ENCODE measurements at places on chromosomes 11 and 22.
A peak's percentile ranks its signal among the peaks of the same experiment; 100 is the strongest.

DNA sequence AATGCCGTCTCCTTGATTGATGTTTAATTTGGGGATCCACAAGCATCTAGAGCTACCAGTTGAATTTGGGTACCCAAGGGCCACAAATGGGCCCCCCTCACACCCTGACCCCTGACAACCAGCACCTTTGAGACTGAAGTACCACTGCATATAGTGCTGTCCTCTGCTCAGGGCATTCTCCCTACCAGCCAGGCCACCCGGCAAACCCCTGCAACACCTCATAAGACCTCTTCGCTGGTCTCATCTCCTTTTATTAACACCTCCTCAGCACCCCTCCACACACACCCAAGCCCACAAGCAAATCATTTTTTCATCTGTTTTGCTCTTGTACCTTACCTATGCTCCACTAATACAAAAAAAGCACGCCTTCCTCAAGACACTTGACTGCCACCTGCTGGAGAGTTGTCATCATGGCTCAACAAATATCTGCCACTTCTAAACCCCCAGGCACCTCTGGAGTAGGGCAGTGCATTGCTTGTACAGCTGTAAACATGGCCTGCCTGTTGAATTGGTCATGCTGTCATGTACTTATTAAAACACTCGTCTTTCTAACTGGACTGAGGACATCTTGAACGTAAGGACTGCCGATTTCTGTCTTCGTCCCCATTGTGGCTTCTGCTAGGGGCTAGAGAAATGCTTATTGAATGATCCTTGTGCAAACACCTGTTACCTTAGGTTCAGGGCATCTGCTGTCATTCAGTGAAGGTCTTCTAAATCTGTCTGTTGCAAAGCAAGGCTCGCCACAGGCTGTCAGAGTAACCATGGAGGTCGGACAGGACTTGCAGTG lies 66.5 kb downstream of the BMAL1 start:
- DNase-seq, result peak; percentile 77

- DNase-seq, result no peak
These were observed 8.0 kb downstream of the TMEM86A start for GRCh38 chr11:18706330-18707243.

GRCh38 chr11:64444838-64445441 lies 86.0 kb downstream of the RPS6KA4 start:
- DNase-seq, result no peak

GRCh38 chr22:39428597-39429071 lies 28.2 kb upstream of the MGAT3 start:
- no peak for DNase-seq

- DNase-seq, result peak; percentile 88
These were observed 12.7 kb upstream of the ARHGEF17 start for GRCh38 chr11:73295241-73295995.

DNA sequence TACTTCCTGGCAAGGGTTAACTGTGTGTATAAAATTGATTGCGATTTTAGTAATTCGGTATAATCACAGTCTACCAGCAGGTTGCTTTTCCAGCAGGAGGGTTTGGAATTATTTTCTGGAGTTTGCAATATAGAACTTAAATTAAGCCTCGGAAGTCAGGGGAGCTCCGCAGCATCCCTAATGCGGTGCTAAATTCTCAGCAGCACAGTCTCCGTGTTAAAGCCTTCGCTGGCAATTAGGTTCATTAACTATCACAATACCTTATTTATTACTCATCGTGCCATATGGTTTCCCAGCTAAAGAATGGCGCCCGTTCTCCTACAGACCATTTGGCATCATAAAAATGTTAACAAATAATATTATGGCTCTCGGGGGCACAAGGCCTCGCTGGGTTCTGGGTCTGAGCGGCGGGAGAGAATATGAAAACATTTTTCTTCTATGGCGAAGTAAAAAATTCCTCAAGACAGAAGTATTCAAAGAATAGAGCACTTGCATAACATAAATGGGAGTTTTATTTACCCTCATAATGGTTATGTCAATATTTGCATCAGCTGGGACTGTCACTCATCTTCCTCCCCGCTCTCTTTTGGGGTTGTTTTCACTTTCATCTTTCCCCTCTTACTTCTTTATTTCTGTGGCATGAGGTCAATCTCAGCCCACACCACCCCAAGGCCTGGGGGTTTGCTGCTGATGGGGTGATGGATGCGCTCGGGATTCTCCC lies 28.1 kb upstream of the ZBTB16 start:
- DNase-seq, result peak; percentile 57

DNA sequence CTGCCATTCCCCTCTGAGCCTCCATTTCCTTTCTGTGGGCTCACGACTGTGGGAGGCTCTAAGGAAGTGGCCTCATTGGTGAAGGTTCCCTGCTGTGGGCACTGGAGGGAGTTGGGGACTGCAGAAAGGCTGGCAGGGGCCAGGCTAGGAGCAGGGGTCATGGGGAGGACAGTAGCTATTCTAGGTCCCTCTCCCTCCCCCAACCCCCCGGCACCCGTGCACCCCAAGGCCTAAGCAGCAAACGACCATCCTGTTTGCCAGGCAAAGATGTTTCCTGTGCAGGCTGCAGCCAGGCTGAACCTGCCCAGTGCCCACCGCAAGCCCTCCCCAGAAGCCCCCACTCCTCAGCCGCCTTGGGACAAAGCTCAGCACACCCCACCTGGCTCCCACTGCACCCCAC lies 189.4 kb downstream of the MN1 start:
- no peak for DNase-seq

- DNase-seq, result no peak
These were observed 54.0 kb downstream of the PRR5L start for GRCh38 chr11:36350137-36350513.

- DNase-seq, result peak; percentile 40
These were observed 500 bp upstream of the ADSL start for GRCh38 chr22:40345815-40346184.

GRCh38 chr11:108703916-108704315 lies 39.0 kb downstream of the DDX10 start:
- no peak for DNase-seq

DNA sequence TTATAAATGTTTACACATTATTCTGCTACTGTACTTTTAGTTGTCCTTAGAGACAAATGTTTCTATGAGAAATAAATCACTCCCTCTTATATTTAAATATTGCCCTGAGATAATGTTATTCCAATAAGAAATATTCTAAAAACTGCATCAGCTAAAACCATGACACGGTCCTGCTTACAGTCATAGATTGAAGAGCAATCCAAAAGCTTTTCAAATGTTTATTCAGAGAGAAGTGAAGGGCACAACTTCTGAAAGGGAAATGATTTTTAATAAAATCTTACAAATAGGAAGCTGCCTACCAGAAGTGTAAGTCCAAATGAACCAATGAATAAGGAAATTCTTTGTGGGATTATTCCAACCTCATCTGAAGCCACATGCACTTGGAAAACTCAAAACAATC lies 49.2 kb downstream of the STK33 start:
- DNase-seq, result no peak

GRCh38 chr22:20239676-20240446 lies 28.3 kb downstream of the RTN4R start:
- no peak for DNase-seq

GRCh38 chr11:65584723-65585171 lies 8.9 kb downstream of the EHBP1L1 start:
- DNase-seq, result no peak

DNA sequence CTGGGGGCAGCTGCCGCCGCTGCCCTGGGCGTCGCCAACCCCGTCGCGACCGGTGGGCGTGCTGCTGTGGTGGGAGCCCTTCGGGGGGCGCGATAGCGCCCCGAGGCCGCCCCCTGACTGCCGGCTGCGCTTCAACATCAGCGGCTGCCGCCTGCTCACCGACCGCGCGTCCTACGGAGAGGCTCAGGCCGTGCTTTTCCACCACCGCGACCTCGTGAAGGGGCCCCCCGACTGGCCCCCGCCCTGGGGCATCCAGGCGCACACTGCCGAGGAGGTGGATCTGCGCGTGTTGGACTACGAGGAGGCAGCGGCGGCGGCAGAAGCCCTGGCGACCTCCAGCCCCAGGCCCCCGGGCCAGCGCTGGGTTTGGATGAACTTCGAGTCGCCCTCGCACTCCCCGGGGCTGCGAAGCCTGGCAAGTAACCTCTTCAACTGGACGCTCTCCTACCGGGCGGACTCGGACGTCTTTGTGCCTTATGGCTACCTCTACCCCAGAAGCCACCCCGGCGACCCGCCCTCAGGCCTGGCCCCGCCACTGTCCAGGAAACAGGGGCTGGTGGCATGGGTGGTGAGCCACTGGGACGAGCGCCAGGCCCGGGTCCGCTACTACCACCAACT lies 1.0 kb downstream of the FUT4 start:
- peak; percentile 43 for DNase-seq

DNA sequence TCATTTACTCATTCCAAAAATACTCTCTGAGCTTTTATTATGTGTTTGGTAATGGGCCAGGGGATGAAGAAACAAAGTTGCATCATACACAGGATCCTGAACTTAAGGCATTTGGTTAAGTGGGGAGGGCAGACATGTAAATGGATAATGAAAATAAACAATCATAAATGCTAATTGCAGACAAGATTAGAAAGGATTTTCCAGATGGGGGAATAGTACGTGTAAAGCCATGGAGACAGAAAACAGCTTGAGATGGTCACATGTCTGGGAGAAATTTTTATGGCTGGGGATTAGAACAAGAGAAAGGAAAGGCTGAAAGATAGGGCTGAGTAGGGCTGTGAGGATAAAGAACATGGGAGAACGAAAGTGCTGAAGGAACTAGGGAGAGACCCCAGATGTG lies 534.3 kb upstream of the LARGE1 start:
- no peak for DNase-seq

DNA sequence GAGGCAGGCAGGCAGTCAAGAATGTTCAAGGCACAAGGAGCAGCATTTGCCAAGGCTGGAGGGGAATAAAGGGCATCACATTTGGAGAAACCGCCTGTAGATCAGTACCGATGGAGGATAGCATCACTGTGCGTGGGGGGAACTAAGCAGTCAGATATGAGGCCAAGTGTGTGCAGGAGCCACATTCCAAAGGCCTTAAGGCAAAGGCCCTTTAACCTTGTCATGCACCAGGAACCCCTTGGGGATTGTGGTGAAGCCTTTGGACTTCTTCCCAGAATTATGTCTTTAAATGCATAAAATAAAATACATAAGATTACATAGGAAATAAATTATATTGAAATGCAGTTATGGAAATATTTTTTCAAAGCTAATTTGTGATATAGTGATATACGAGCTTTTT lies 532.1 kb downstream of the BUD13 start:
- DNase-seq, result no peak

- DNase-seq, result no peak
These were observed 150.2 kb downstream of the BRD1 start for GRCh38 chr22:49677495-49677889.

DNA sequence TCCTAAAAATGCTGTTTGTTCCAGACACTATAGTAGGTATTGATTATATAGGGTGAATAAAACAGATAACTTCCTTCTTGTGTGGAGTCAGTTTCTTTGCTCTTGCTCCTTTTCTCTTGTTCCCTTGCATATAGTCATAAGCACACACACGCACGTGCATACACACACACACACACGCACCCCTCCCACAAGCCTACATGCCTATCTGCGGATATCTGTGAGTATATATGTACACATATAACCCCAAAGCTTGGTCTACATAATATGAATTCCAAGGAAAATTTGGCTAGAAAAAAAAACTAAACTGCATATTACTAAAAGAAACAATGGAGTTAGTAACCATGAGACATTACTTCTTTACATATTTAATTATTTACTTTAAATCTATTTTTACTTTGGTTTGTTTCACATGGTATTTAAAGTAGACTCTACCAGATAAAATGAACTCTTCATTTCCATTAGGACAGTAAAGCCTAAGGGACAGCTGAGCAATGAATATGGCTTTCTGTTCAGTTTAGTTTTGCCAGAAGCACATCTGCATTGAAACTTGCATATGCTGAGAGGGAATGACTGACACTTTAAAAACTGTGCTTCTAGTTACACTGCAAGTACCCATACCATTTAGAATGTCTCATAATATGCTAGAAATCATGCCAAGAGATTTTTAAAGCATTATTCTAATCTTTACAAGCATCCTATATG lies 676.4 kb downstream of the DLG2 start:
- no peak for DNase-seq

DNA sequence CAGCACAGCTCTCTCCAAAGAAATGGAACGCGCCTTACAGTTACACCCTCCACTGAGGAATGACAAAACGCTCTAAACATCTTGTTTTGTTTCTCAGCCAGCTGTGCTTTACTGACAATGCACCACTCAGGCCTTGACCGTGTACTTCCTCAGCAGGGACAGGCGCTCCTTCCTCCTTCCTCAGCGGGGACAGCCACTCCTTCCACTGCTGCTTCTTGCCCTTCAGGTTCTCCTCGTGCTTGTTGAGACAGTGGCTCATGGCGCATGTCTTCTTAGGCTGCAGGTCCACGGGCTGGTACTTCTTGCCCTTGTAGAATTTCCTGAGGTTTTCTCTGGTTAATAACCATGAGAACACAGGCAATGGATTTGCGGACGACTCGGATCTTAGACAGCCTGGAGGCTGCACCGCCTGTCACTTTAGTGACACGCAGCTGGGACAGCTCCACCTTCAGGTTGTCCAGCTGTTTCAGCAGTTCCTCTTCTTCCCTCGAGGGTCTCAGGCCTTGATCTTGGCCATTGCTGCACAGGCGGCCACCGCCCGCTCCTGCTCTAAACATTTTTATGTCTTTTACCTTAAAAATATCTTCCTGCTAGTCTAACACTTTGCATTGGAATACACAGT lies 613.8 kb downstream of the BRD1 start:
- no peak for DNase-seq

GRCh38 chr11:66787934-66788758 lies 55.1 kb upstream of the RCE1 start:
- no peak for DNase-seq

DNA sequence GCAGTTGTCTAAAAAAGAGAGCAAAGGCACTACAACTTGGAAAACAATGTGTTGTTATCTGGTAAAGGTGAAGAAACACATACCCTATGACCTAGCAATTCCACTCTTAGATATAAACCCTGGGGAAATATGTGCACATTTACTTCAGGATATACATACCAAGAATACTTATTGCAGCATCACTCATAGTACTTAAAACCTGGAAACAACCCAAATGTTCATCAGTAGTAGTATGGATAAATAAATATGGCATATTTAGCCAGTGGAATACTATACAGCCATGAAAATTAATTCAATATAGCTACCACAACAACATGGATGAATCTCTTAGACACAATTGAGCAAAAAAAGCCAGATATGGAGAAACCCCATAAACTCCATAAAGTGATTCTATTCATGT lies 26.1 kb upstream of the MICAL2 start:
- no peak for DNase-seq

- DNase-seq, result no peak
These were observed 40.5 kb downstream of the BRD1 start for GRCh38 chr22:49786976-49787706.

GRCh38 chr11:94731880-94732601 lies 36.1 kb upstream of the AMOTL1 start:
- no peak for DNase-seq

GRCh38 chr22:36331912-36332622 lies 55.7 kb downstream of the MYH9 start:
- DNase-seq, result peak; percentile 60

- DNase-seq, result peak; percentile 16
These were observed 15.1 kb downstream of the STX3 start for GRCh38 chr11:59770319-59770718.

GRCh38 chr11:76830639-76831327 lies 29.9 kb upstream of the ACER3 start:
- DNase-seq, result no peak
